Mesothelial cell of epicardium (in vitro differentiated cells): ENCODE measurements at places on chromosomes 6 and 20. TPM values are rescaled to one million over a fixed set of nuclear protein-coding genes. Genes with fewer than 3 reads are reported as not detected.

GRCh38 chr6:13813621-13814175, 659 bp downstream of the MCUR1 start:
- H3K27ac ChIP-seq: peak overlapping the region; percentile 94
- H3K4me1 ChIP-seq: peaks cover 27% of the 10 kb centered on the region
- no peaks in the 10 kb centered on the region for H3K27me3 ChIP-seq
- DNase-seq: peak; percentile 62

SYNDIG1 gene
- 0.80 to 1.6 TPM (median 0.90 TPM) in 3 replicates for total RNA-seq

- H3K4me3 ChIP-seq: no peak overlapping the region
- peaks cover 15% of the 10 kb centered on the region for H3K4me1 ChIP-seq
- peaks cover 40% of the 10 kb centered on the region for H3K36me3 ChIP-seq
- no peak overlapping the region for H3K27ac ChIP-seq
- H3K27me3 ChIP-seq: peaks cover 3% of the 10 kb centered on the region
Measured at GRCh38 chr20:38432292-38432691, 2.8 kb downstream of the SNHG17 start.

GRCh38 chr6:72102561-72102960, 216.2 kb downstream of the RIMS1 start:
- no peak overlapping the region for H3K27ac ChIP-seq
- no peak overlapping the region for H3K4me3 ChIP-seq
- peaks cover 4% of the 10 kb centered on the region for H3K4me1 ChIP-seq
- H3K36me3 ChIP-seq: no peaks in the 10 kb centered on the region

DNAH8 gene
- total RNA-seq: 0.02 to 0.25 TPM in 2 of 3 replicates, not detected in the other
